ENCODE measurements at places on chromosomes 6 and 20. TPM values are rescaled to one million over a fixed set of nuclear protein-coding genes. Genes with fewer than 3 reads are reported as not detected.

GGT7 gene
- 9.6 TPM for total RNA-seq

TMEM200A gene
- total RNA-seq = 0.95 TPM

HLA-DQB1 gene
- total RNA-seq = under 0.01 TPM

IFNGR1 gene
- total RNA-seq = 60.9 TPM

PPP1R14C gene
- total RNA-seq = not detected

WFDC12 gene
- not detected for total RNA-seq

GNMT gene
- total RNA-seq = 0.54 TPM

RIPOR3 gene
- 28.0 TPM for total RNA-seq

TAF4 gene
- 12.8 TPM for total RNA-seq

MEP1A gene
- total RNA-seq = not detected

ZSCAN31 gene
- 35.5 TPM for total RNA-seq

MAS1 gene
- total RNA-seq = not detected

LPA gene
- total RNA-seq = not detected

FRMD1 gene
- 0.36 TPM for total RNA-seq

CTCFL gene
- total RNA-seq = not detected

ESR1 gene
- total RNA-seq = 0.71 TPM

CD40 gene
- 13.6 TPM for total RNA-seq

ZC2HC1B gene
- total RNA-seq = not detected

HLA-DRB1 gene
- 44.6 TPM for total RNA-seq

Measured in sigmoid colon (tissue), 7 donors.